Activated T-cell treated with anti-CD3 and anti-CD28 coated beads for 1 hour (primary cell): ENCODE measurements at places on chromosomes 5 and 9.

- no peak for DNase-seq
Measured at GRCh38 chr5:77272206-77272605, 61.7 kb downstream of the PDE8B start.

DNA sequence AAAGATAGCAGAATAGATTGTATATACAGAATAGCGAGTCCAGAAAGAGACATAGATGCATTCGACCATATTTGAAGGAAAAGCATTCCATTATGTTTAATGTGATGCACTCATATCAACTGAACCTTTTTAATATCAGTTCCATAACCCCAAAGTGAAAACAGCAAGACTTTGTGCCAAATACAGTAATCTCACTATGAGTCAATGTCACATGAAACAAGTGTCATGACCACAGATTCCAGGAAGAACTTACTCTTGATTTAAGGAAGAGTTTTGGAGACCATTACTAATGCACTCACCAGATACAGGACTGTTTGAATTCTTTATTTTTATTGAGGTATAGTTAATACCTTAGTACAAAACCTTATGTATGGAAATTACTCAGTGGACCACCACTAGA is 220.5 kb downstream of the SH3GL2 start:
- DNase-seq, result no peak

DNA sequence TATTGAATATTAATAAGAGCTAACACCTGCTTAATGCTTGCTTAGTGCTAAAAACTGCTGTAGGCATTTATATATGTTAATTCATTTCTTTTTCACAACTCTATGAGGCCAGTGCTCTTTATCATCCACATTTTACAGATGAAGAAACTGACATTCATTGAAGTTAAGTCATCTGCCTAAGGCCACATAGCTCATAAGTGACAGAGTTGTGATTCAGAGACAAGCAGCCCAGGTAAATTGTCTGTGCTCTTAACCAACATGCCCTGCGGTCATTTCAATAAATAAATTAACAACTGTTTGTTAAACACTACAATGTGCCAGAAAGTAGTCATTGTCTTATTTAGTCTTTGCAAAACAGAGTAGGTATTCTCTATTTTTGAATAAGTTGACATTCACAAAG is 1354.4 kb upstream of the C9orf72 start:
- no peak for DNase-seq

DNA sequence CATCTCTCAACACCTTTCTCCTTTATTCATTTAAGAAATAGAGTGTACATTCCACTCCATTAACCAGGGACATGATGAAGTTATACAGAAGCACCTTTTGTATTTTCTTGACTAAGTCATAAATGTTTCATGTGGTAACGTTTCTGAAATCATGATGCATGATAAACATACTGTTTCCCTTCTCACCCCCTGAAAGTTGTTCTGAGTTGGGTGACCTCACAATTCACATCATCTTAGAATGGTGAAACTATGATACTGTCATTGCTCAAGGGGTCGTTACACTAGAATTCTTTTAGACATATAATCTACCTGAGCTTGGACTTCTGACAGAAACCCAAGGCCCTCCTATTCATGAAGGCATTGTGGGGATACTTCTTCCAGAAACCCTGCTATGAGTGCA is 37.8 kb upstream of the MIER3 start:
- DNase-seq, result no peak

GRCh38 chr9:129612123-129612522 is 8.8 kb downstream of the C9orf50 start:
- DNase-seq, result no peak

GRCh38 chr5:66415208-66415607 is 181.0 kb upstream of the MAST4 start:
- no peak for DNase-seq

DNA sequence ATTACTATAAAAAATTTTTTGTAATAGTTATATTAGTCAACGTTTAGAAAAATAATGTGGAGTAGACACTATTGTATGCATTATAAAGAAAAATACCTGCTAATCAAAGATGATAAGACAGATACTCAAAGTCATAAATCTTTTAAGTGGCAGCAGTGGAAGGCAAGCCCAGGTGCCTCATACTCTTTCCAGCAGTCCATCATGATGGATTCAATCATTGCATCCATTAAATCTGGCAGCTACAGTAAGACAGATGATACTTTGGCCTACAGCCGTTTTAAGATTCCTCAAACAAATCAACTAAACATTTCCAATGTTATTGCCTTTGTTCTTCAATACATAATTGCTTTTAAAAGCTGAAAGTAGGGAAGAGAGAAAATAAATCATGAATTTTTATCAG is 1392.9 kb upstream of the NUDT12 start:
- DNase-seq, result no peak
